ENCODE measurements at places on chromosomes 7 and 10. TPM values are rescaled to one million over a fixed set of nuclear protein-coding genes. Genes with fewer than 3 reads are reported as not detected.

CDC14C gene
- total RNA-seq, result not detected

ASAH2B gene
- total RNA-seq, result 5.3 TPM

GIMAP8 gene
- 49.6 TPM for total RNA-seq

FAM131B gene
- total RNA-seq, result 0.65 TPM

TBC1D12 gene
- total RNA-seq, result 10.5 TPM

PTF1A gene
- total RNA-seq, result not detected

SLC39A12 gene
- not detected for total RNA-seq

TMEM225B gene
- total RNA-seq, result not detected

CH25H gene
- total RNA-seq, result 8.5 TPM

UPK3B gene
- total RNA-seq, result not detected

ATP5F1C gene
- 276 TPM for total RNA-seq

CREB5 gene
- total RNA-seq, result 5.9 TPM

BAIAP2L1 gene
- total RNA-seq, result 0.76 TPM
